PC-9 (cell line): ENCODE measurements at places on chromosomes 13 and 19. TPM values are rescaled to one million over a fixed set of nuclear protein-coding genes. Genes with fewer than 3 reads are reported as not detected.

DNA sequence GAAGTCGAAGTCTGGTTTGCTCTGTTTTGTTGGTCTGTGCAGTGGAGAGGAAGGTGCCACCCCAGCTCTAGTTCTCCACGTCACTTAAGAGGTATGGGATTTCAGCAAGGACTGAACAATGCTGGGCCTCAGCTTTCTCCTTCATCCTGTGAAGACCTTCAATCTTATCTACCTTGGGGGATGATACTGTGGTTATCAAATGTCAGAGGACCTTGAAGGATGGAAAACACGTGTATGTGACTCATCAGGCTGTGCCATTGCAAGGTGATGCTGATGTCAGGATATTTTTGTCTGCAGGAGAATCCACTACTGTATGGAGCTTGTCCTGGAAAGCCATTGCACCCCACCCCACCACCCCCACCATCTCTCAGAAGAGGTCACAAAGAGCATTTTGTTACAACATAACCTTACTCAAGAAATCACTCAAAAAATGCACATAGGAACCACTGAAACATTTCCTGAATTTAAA is 81.4 kb upstream of the UQCRFS1 start:
- H3K27me3 ChIP-seq: peaks cover 32% of the 10 kb centered on the region
- no peak for DNase-seq
- H3K4me1 ChIP-seq: no peaks in the 10 kb centered on the region
- H3K4me3 ChIP-seq: no peak overlapping the region
- no peak overlapping the region for H3K27ac ChIP-seq
- H3K36me3 ChIP-seq: no peaks in the 10 kb centered on the region

SIGLEC12 gene
- total RNA-seq: not detected in 2 replicates

ZNF530 gene
- total RNA-seq: 9.5 and 10.5 TPM in 2 replicates

DNA sequence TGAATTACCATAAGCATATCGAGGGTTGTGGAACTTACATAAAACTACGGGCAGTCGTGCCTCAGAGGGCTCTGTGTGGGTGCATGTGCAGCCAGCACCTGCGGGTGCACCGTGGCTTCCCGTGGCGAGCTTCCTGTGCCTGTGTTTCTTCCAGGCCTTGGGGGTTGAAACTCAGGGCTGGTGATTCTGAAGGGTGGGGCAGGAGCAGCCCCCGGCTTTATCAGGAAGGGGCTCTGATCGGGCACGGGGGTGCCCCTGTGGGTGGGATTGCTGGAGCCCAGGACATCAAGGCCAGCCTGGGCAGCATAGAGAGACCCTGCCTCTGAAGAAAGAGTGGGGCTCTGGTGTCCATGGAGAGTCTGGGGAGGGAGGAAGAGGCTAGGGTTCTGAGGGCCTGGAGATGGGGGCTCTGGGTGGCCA is 11.1 kb downstream of the ATP4B start:
- H3K4me3 ChIP-seq: no peak overlapping the region
- DNase-seq: no peak
- peaks cover 10% of the 10 kb centered on the region; the same call in 1 of the 2 replicates for H3K36me3 ChIP-seq
- H3K27ac ChIP-seq: no peak overlapping the region
- no peaks in the 10 kb centered on the region for H3K27me3 ChIP-seq
- no peaks in the 10 kb centered on the region for H3K4me1 ChIP-seq

EHD2 gene
- total RNA-seq: 25.6 and 36.6 TPM in 2 replicates

DNA sequence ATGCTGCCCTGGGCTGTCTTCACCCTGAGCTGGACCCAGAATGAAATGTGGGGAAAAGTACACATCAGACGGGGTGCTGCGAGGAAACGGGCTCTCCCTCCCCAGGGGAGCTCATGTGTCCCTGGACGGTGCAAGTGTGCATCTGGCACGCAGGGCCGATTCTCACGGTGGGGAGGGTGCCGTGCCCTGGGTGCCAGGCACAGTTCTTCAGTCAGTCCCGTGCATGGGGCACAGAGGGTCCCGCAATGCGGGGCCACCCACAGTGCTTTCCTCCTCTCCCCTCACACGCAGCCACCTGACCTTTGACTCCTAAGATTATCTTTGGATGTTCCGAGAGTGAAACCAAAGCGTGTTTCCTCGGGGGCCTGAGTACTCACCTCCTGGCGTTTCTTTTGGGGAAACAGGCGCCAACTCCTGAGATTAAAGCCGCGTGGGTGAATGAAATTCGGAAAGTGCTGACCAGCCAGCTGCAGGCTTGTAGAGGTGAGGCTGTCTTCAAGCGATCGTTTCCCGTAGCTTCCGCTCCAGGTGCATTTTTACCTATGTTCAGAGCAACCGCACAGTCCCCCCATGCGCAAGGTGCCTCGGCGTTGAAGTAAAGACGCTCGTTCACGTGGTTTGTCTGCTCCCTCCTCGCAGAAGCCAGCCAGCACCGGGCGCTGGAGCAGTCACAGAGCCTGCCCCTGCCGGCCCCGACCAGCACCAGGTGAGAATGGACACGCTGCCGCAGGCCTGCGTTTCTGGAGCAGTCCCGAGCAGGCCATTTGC is 17.5 kb upstream of the F7 start:
- H3K36me3 ChIP-seq: no peaks in the 10 kb centered on the region
- no peaks in the 10 kb centered on the region for H3K27me3 ChIP-seq
- no peak overlapping the region for H3K27ac ChIP-seq
- no peaks in the 10 kb centered on the region for H3K4me1 ChIP-seq
- no peak overlapping the region for H3K4me3 ChIP-seq
- no peak for DNase-seq

DNA sequence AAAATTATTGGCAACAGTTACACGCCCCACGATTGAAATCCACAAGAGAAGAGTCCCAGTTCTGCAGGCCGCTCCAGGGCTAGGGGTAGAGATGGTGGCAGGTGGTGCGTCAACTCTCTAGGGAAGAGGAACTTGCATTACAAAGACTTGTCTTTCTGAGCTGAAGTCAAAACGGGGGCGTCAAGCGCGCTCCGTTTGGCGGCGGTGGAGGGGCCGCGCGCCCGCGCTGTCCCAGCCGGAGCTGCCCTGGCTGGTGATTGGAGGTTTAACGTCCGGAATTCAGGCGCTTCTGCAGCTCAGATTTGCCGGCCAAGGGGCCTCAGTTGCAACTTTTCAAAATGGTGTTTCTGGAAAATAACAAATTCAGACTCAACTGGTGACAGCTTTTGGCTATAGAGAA is 38.9 kb downstream of the SOX1 start:
- H3K4me3 ChIP-seq: no peak overlapping the region
- H3K27me3 ChIP-seq: peaks cover 77% of the 10 kb centered on the region
- DNase-seq: no peak

DNA sequence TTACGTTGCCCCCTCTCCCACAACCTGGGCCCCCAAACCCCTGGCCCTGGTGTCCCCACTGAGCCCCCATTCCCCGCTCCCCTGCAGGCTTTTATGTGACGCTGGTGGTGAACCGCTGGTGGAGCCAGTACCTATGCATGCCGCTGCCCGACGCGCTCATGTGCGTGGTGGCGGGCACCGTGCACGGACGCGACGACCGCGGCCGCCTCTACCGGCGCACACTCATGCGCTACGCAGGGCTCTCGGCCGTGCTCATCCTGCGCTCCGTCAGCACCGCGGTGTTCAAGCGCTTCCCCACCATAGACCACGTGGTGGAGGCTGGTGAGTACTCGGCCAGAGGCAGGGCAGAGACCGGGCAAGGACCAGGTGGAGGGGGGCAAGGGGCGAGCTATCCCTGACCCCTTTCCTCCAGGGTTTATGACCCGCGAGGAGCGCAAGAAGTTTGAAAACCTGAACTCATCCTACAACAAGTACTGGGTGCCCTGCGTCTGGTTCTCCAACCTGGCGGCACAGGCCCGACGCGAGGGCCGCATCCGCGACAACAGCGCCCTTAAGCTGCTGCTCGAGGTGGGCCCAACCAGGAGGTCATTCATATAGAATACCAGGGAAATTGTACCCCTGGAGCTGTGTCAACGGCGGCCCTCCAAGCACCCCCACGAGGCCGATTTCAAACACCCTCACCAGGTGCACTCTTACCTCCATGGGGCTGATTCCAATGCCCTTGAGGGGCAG is 3.0 kb downstream of the BEST2 start:
- H3K36me3 ChIP-seq: no peaks in the 10 kb centered on the region
- no peak for DNase-seq
- H3K27me3 ChIP-seq: peaks cover 18% of the 10 kb centered on the region

DNA sequence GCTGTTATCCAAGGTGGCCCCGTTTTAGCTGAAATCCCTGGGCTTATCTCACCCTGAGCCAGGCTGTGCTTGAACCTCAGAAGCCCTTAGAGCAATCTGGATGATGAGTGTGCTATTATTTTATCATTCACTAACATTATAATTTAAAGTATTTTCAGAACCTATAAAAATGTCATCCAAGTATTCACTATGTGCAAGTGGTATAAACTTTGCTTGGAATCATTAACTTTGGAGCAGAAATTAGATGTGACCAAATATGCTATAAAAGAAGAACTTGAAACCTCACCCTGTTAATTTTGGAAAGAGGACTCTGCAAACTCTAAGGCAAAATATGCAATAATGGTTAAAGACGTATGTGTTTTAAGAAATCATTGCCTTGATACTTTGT is 147.5 kb downstream of the USP12 start:
- no peak for DNase-seq
- H3K4me3 ChIP-seq: no peak overlapping the region
- H3K27me3 ChIP-seq: no peaks in the 10 kb centered on the region
- H3K36me3 ChIP-seq: no peaks in the 10 kb centered on the region
- H3K27ac ChIP-seq: no peak overlapping the region

CD22 gene
- total RNA-seq: 28.1 and 29.8 TPM in 2 replicates

DNA sequence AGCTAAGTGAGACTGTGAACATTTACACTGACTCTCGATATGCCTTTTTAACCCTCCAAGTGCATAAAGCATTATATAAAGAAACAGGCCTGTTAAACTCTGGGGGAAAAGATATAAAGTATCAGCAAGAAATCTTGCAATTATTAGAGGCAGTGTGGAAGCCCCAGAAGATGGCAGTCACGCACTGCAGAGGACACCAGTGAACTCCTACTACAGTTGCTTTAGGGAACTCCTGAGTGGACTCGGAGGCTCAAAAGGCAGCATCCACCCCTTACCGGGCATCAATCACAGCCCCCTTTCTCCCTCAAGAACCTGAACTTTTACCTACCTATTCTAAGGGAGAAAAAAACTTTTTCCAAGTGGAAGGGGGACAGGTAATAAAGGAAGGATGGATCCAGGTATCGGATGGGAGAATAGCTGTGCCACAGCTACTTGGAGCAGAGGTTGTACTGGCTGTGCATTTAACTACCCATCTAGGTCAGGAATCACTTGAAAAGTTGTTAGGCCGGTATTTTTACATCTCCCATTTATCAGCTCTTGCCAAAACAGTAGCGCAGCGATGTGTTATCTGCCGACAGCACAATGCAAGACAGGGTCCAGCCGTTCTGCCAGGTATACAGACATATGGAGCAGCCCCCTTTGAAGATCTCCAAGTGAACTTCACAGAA is 80.1 kb downstream of the ZNF486 start:
- H3K27me3 ChIP-seq: no peaks in the 10 kb centered on the region
- DNase-seq: no peak

DNA sequence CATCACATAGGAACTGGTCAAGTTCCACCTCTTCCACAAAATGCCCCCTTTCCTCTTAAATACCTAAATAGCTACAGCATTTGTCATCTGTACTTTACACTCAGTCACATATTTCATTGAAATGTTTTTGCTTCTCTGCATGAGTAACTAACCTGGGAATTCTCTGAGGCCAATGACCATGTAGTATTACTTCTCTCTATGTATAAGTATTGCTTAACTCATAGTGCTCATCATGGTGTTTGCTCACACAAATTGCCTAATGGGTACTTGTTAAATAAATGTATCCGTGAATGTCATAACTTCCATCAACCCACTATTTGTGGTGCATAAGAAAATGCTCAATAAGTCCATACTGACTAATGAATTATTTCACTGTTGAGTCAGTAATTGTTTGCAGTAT is 115.5 kb downstream of the FGF14 start:
- H3K27me3 ChIP-seq: no peaks in the 10 kb centered on the region
- H3K27ac ChIP-seq: no peak overlapping the region
- no peaks in the 10 kb centered on the region for H3K36me3 ChIP-seq
- no peak for DNase-seq

- no peak overlapping the region for H3K4me3 ChIP-seq
- no peaks in the 10 kb centered on the region for H3K36me3 ChIP-seq
- no peak overlapping the region for H3K27ac ChIP-seq
- DNase-seq: no peak
- H3K27me3 ChIP-seq: no peaks in the 10 kb centered on the region
- H3K4me1 ChIP-seq: no peaks in the 10 kb centered on the region
Measured at GRCh38 chr13:88674841-88675240, 1003.7 kb downstream of the SLITRK5 start.

PPP5C gene
- total RNA-seq: 74.7 and 85.4 TPM in 2 replicates

GTF3A gene
- total RNA-seq: 105 and 130 TPM in 2 replicates
